ENCODE measurements at places on chromosomes 16 and 17. TPM values are rescaled to one million over a fixed set of nuclear protein-coding genes. Genes with fewer than 3 reads are reported as not detected.

The MPG gene
- 54.2 TPM for total RNA-seq

GRCh38 chr16:15502041-15502725 lies 67.8 kb downstream of the BMERB1 start:
- no peak for DNase-seq

DNA sequence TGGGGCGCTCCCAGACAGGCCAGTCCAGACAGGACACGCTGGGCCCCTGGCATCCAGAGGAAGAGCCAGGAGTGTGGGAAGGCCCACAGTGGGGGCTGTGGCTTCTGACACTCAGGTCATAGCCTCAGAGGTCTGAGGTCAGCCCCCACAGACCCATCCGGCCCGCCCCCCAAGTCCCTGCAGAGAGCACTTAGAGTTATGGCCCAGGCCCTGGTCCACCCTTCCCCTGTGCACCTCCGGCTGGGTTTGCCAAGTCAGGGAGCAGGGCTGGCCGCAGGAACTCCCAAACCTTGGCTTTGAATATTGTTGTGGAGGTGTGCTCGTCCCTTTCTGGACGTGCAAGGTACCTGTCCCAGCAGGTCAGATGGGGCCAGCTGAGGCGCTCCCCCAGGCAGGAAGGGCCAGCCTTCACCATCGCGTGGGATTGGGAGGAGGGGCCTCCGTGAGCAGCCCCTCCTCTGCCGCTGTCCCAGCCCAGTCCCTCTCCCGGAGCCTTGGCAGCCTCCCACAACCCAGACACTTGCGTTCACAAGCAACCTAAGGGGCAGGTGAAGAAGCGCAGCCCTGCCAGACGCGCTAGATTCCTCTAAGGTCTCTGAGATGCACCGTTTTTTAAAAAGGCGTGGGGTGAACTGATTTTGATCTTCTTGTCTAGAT lies 74.6 kb downstream of the SOCS1 start:
- no peak for DNase-seq

GRCh38 chr16:81487301-81487720 lies 42.7 kb downstream of the CMIP start:
- DNase-seq = no peak

- DNase-seq = no peak
These were observed 219.2 kb upstream of the CDH5 start for GRCh38 chr16:66147291-66147690.

DNA sequence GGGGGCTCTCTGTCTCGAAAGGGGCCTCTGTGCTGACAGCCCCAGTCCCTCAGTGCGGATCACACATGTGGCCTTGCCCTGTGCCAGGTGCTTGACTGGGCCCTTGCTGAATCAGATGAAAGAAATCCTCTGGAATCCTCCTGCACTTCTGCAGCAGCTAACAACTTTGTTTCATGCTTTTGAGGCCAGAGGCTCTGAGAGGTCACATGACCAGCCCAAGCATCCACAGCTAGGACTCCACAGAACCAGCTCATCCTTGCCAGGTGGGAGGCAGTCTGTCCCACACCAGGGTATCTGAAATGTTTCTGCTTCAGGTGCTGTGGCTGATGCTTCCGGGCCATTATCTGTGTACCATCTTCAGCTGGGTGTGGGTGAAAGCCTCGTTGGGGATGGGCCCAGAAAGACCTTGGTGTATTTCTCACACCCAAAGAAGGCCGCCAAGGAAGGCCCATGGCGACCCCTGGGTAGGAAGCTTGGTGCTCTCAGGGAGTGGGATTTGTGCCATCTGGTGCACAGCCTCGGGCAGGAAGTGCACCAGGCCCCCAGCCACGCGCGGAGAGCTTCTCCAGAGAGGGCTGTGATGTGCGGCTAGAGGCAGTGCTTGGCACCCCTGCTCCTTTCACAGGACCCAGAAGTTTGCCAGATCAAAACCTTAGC lies 143.8 kb downstream of the CLEC16A start:
- peak; percentile 61 for DNase-seq

Data from activated CD8-positive, alpha-beta T cell treated with anti-CD3 and anti-CD28 coated beads for 36 hours (primary cell).